MCF 10A (cell line): ENCODE measurements at places on chromosomes 6 and 20. TPM values are rescaled to one million over a fixed set of nuclear protein-coding genes. Genes with fewer than 3 reads are reported as not detected.

DNA sequence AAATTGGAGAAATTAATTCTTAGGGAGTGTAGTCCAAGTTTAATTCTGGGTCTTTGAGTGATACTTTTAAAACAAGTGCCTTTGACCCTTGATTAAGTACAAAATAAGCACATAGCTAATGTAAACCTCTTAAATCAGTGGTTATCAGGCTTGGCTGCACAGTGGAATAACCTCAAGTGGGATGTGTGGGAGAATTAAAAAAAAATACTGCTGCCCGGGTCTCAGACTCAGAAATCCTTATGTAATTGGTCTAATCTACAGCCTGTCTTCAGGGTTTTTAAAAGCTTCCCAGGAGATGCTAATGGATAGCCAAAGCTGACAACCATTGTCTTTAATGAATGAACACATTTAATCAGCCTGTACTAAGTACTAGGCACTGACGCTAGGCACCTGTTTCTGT lies 28.5 kb upstream of the TMEM14A start:
- H3K4me3 ChIP-seq, result no peak overlapping the region
- H3K27me3 ChIP-seq, result peaks cover 54% of the 10 kb centered on the region
- H3K4me1 ChIP-seq, result peaks cover 7% of the 10 kb centered on the region

- no peak overlapping the region for H3K4me3 ChIP-seq
- H3K27ac ChIP-seq, result no peak overlapping the region
- H3K27me3 ChIP-seq, result no peaks in the 10 kb centered on the region
- no peak for DNase-seq
Observed at GRCh38 chr6:66965227-66965626, 1258.2 kb upstream of the EYS start.

- H3K4me1 ChIP-seq, result no peaks in the 10 kb centered on the region
- H3K36me3 ChIP-seq, result no peaks in the 10 kb centered on the region
- H3K4me3 ChIP-seq, result no peak overlapping the region
- peak; percentile 58 for DNase-seq
- H3K27me3 ChIP-seq, result no peaks in the 10 kb centered on the region
Observed at GRCh38 chr6:166313255-166314070, 5.3 kb upstream of the PRR18 start.

- no peaks in the 10 kb centered on the region for H3K36me3 ChIP-seq
- no peak for DNase-seq
- no peak overlapping the region for H3K27ac ChIP-seq
- H3K4me3 ChIP-seq, result no peak overlapping the region
- H3K27me3 ChIP-seq, result no peaks in the 10 kb centered on the region
Observed at GRCh38 chr6:163249651-163250101, 164.8 kb upstream of the QKI start.

DNA sequence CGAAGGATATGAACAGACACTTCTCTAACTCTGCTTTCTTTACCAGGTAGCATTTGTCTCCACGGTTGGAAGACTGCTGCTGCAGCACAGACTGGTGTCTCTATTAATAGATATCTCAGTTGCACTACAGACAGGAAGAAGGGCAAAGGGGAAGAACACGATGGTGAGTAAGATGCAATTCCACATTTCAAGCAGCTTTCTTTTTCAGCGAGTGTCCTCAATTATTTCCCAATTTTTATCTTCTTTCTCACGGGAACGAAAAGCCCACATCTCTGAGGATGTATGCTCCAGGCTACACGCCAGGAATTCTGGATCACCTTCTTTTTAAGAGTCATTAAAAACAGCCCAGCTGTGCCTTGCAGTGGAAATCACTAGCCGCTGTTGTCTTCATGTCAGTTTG lies 311.6 kb upstream of the ECI2 start:
- H3K36me3 ChIP-seq, result no peaks in the 10 kb centered on the region
- H3K27ac ChIP-seq, result no peak overlapping the region
- peaks cover 2% of the 10 kb centered on the region for H3K4me1 ChIP-seq

The WDR27 gene
- total RNA-seq, result 65.4 and 80.6 TPM in 2 replicates

The LAMA2 gene
- total RNA-seq, result 2.2 and 3.9 TPM in 2 replicates

The KCNB1 gene
- total RNA-seq, result 2.8 and 3.0 TPM in 2 replicates
